ENCODE measurements at places on chromosomes 11 and 22.

DNA sequence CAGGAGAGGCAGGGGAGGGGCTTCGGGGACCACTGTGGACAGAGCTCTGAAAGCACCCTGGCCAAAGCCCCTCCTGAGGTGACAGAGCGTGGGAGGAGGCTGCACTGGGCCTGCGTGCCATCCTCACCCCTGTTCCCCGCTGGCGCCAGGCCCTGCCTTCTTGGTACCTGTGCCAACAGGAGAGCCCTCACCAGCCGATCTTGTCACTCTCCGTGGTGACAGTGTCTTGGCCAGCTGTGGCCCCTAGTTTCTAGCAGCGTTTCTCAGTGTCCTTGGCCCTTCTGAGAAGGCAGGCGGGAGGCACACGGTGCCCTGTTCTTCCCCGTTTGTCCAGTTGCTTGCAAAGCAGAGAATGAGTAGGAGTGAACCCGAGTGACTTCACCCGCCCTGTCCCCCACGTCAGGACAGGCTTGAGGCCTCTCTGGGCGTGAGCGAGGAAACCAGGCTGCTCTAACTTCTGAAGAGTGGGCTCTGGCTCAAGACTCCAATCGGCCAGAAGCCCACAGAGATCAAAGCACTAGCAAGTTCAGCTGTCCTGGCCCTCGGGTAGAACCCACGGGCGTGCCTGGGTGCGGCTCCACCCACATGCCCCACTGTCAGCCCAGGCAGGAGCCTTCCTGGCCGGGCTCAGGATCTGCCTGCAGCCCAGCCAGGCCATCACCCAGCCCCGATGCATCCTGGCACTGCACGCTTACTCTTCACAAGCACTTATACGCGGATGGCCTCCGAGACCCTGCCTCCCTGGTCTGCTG lies 60.2 kb upstream of the EMID1 start:
- peak; percentile 51 for DNase-seq

DNA sequence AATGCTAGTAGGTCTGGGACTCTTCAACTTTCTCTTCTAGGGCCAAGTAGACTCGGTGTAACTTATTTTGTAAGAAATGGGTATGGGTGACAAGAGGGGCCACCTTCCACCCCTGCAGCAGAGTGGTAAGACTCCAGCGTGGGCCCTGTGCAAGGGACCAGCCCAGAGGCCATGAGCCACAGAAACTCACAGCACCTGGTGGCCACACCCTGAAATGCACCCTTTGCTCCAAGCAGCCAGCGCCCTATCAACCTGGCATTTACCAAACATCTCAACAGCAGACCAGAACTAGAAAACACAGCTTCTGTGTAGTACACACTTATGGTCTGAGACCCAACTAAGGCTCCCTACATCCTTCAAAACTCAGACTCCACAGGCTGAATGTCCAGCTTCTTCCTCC lies 5.7 kb downstream of the CDCA5 start:
- peak; percentile 27 for DNase-seq

DNA sequence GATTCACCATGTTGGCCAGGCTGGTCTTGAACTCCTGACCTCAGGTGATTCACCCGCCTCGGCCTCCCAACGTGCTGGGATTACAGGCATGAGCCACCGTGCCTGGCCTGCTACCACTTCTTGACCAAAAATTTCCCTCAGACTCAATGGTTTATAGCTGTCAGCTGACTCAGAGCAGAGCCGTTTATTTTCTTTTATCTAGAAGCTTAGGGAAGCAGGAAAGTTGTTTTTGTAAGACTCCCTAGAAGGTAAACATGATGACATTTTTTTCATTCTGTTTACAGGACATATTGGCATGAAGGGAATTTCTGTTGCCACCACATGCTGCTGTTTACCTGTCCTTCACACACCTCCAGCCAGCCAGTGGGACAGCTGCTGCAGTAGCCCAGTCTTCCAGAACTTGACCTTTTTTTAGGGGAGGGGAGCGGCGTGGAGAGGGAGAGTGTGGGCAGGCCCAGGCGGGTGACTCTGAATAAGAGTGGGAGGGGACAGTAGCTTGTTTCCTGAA lies 56.1 kb upstream of the PTPRJ start:
- DNase-seq: peak; percentile 28

GRCh38 chr11:77144857-77145428 lies 16.9 kb downstream of the MYO7A start:
- no peak for DNase-seq

Measured in inflammatory macrophage treated with lipopolysaccharide for 1 hour (primary cell).